Hindlimb muscle (tissue), 1 donor: ENCODE measurements at places on chromosomes 3 and 15.

GRCh38 chr3:11238880-11239279 is 33.3 kb upstream of the ATG7 start:
- DNase-seq: no peak

- no peak for DNase-seq
These were observed 7.0 kb downstream of the DNAJB11 start for GRCh38 chr3:186577521-186577920.

GRCh38 chr3:148651549-148651948 is 46.2 kb upstream of the AGTR1 start:
- DNase-seq: no peak

GRCh38 chr3:38823722-38824121 is 7.7 kb upstream of the SCN10A start:
- DNase-seq: no peak

DNA sequence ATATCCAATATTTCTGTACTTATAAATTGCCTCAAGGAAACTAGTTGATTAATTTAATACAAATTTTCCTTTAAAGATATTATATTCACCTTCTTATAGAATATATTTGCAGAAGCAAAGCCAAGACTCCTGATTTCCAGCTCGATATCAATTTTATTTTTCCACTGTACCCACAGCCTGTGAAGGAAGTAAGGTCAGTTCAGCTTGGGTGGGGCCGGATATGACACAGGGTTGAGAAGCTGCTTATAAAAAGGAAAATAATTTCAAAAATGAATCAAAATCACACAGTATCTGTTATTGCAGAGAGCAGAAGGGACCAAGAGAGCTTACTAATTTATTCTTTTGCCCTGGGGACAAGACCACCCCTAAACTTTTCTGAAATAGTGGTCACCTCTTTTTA is 491.4 kb downstream of the TUSC7 start:
- no peak for DNase-seq

DNA sequence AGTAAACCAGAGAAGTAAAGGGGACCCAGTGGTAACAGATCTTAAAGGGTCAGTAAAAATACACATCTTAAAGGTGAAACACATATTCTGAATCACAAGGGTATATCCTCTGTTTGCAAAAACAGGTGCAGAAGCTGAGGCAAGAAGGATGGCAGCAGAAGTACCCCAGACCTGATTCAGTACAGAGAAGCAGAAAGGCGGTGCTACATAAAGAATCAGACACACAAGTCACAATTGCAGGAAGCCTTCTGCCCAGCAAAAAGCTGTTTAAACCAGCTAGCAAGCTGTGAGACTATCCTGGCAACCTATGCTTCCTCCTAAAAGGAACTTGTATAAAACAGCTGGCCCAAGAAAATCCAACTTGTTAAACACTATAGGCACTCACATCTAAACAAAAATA is 49.4 kb downstream of the ZNF280D start:
- DNase-seq: no peak

DNA sequence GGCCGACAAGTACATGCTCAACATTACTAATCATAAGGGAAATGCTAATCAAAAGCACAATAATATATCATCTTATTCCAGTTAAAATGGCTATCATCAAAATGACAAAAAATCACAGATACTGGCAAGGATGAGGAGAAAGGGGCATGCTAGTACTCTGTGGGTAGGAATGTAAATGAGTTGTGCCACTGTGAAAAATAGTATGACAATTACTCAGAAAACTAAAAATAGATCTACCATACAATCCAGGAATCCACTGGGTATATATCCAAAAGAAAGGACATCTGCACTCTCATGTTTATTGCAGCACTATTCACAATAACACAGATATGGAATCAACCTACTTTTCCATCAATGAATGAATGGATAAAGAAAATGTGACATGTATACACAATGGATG is 1256.5 kb downstream of the SI start:
- DNase-seq: no peak

GRCh38 chr15:27672537-27672936 is 426.6 kb downstream of the OCA2 start:
- no peak for DNase-seq

GRCh38 chr3:3342141-3342540 is 162.7 kb upstream of the CRBN start:
- DNase-seq: no peak

GRCh38 chr15:30953731-30954378 is 37.6 kb downstream of the MTMR10 start:
- DNase-seq: no peak

GRCh38 chr3:79414035-79414434 is 353.8 kb downstream of the ROBO1 start:
- no peak for DNase-seq

DNA sequence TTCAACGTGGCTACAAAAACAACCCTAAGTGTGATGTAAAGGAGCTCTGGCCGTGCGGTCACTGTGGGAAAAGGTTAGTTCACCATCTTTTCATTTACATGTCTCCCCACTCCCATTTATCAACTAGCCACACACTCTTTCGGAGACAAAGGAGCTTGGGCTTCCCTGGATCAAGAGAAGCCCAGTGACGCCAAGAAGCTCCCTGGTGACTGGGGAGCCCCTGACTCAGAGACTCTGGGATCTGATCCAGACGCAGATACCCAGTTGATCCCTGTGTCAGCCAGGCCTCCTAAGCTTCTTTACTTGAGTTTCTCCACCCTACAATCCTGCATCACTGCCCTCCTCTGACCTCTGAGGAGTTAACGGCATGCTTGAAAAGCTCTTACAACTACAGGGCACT is 43.9 kb downstream of the HEG1 start:
- DNase-seq: no peak

DNA sequence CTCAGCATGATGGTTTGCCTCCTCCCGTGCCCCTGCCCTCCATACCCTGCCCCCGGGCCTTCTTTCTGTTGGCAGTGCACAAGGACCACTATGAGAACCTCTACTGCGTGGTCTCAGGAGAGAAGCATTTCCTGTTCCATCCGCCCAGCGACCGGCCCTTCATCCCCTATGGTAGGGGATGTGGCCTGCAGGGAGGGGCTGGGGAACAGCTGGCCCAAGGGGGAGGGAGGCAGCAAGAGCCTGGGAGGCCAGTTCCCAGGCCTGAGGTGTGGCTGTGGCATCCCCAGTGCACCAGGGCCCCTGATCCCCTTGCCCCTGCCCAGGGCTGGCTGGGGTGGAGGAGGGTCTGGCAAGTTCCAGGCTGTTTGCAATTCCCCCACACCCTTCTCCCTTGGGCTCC is 2.6 kb upstream of the PLA2G4B start:
- no peak for DNase-seq

DNA sequence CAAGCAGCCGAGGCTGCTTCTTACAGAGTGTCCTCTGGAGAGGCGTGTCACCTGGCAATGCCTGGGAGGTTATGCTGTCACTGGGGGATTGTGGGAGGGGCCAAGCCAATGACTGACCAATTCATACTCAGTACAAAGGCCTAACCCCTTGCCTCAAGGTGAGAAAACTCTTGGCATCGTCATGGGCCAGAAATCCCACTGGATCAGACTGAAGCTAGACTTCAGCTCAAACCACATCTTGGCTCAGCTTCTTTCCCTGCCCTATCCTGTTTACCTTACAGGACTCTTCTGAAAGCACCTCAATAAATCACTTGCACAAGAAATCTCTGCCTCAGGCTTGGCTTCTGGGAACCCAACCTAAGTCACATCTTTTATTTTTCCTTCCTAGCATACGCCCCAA is 9.5 kb downstream of the ANAPC13 start:
- no peak for DNase-seq

DNA sequence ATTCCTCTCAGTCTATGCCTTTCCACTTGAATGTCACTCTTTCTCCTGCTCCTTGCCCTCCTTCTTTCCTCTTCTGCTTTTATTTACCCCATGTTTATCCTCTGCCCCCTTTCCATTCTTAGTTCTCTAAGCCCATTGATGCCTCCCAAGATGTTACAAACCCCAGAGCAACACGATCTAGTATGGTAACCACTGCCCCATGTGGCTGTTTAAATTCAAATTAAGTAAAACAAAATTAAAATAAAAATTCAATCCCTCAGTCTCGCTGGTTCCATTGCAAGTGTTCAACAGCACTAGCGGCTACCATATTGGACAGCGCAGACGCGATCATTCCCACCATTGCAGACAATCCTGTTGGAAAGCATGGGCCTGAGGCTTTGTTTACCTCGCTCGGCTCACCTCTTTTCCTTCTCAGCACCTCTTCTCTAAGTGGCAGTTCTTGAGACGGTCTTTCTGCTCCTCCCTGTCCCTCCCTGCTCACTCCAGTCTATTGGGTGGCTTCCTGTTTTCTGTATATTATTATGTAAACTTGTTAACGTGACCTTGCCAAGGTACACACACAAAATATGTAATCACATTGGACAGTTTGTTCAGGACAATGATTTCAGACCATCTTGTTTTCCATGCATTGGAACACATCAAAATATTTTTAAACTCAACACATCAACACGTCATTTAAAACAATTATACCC is 21.8 kb upstream of the CA12 start:
- DNase-seq: no peak

GRCh38 chr15:33492434-33493052 is 181.8 kb downstream of the RYR3 start:
- no peak for DNase-seq

DNA sequence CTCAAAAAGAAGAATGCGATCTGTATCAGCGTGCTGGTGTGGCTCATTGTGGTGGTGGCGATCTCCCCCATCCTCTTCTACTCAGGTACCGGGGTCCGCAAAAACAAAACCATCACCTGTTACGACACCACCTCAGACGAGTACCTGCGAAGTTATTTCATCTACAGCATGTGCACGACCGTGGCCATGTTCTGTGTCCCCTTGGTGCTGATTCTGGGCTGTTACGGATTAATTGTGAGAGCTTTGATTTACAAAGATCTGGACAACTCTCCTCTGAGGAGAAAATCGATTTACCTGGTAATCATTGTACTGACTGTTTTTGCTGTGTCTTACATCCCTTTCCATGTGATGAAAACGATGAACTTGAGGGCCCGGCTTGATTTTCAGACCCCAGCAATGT is 1.3 kb downstream of the P2RY1 start:
- no peak for DNase-seq

GRCh38 chr3:187281191-187281714 is 10.3 kb downstream of the MASP1 start:
- DNase-seq: no peak

GRCh38 chr3:14541646-14542045 is 1.5 kb upstream of the GRIP2 start:
- DNase-seq: no peak

DNA sequence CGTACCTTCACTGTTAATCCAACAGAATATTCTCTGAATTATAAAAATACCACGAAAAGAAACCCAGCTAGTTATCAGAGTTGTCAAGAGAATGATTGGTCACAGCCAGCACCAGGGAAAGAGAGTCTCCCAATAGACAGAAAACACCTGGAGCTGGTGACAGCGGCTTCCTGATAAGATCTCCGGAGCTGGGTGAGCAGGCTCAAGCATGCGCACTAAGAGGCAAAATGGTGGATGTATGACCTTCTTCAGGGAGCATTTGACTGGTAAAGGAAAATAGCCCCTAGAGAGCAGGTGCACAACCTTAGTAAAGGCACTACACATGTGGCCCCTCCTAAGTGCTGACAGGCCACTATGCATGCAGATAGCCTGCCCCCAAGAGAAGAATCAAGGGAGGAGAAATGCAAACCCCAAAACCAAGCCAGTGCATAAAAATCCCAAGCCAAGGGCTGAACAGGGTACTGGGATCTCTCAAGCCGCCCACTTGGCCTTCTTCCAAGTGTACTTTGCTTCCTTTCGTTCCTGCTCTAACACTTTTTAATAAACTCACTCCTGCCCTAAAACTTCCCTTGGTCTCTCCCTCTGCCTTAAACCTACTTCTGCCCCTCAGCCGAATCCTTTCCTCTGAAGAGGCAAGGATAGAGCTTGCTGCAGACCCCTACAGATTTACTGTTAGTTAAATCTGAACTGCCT is 93.2 kb downstream of the UACA start:
- DNase-seq: no peak

- DNase-seq: no peak
These were observed 212.0 kb downstream of the MEIS2 start for GRCh38 chr15:36888011-36888992.

DNA sequence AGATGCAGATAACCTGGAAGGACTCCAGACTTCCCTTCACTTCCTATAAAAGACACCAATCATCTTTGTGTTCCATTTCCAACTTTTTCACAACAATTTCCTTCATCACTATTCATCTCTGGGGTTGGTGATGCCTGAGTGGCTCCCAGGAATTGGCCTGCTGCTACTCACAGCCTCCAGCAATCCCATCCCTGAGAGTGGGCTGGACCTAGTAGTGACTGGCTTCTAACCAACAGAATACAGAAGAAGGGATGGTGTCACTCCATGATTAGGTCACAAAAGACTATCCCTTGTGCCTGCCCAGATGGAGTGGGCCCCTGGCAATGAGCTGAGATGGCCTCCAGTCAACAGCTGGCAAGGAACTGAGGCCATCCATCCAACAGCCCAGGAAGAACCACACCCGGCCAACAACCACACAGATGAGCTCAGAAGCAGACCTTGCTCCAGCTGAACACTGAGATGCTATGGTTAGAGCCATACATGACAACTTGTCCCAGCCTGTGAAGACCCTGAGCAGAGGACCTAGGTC is 20.9 kb downstream of the OCA2 start:
- no peak for DNase-seq

DNA sequence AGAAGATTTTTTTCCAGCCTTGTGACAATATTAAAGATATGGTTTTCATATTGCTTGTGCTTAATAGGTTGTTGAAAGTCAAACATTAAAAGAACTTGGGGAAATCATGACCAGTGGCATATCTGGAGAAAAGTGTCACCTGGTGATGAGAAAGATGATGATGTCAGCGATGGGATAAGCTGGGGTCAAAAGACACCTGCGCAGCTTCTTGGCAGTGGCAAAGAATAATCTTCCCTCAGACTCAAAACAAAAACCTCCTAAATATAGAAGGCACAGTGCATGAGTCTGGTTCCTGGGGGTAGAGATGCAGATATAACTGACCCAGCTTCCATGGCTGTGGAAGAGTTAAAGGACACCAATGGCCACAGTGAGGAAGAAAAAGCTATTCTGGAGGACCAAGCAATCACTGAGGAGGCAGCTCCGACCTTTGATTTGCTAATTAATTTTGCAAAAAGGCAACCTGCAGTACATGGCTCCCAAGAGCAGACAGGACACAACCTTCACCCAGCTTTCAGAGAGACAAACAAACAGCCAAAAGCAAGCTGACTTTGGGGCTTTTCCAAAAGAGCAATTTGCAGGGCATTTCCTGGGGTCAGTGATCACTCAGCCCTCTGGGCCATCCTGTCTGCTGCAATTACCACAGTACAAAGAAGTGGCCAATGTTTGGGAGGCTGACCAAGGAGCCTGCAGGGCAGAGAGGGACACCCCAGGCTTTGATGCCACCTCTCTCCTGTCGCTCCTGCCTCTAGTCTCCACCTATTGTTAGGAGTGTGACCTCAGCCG is 17.6 kb upstream of the SEMA5B start:
- DNase-seq: no peak

DNA sequence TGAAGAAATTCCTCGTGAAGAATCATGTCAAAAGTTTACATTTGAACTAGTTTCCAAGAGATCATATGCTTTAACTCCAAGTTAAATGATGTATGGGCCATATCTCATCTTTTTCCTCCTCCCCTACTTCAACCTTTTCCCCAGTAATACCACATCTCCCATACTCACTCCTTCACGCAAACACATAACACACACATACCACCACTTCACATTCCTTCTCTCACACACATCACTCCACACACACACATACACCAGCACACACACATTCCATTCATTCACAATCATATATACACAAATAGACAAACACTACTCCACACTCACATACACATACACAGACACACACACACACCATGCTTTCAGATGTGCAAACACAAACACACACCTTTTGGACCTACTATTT is 769.0 kb upstream of the NR2F2 start:
- no peak for DNase-seq
